ENCODE measurements at places on chromosomes 5 and 9.

DNA sequence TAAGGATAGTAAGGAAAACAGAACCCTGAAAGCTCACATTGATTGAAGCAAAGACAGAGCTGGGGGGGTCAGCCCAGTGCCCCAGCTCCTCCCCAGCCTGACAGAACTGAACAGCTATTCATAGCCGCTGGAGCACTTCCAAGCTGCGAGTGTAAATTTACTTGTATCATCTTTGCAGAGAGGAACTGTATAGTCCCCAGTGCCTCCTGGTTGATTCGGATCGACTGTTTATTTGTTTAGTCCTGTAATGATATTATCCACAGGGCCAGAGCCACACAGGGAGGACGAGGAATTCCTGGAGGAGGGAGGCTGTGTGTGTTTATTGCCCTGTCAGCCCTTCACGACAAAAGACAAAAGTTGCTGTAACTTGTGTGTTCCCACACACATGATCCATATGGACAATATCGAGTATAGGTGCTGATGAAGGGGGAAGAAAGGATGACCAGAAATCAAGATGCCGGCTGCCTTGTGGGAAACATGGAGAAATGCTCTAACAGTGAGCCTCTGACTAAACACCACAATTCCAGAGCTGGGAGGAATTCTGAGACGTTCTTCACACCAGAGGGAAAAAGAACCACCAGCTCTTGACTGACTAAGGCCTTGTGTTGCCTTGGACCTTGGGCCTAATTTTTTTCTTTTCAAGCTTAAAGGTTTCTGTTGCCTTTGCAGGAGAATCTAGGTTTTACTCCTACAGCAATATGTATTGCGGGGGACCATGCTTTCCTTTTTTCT, 31.1 kb downstream of the FOXD1 start:
- DNase-seq: no peak

- peak; percentile 80 for DNase-seq
Observed at GRCh38 chr9:83154087-83154736, 91.3 kb upstream of the RASEF start.

- no peak for DNase-seq
Observed at GRCh38 chr9:18618862-18619261, 144.9 kb downstream of the ADAMTSL1 start.

DNA sequence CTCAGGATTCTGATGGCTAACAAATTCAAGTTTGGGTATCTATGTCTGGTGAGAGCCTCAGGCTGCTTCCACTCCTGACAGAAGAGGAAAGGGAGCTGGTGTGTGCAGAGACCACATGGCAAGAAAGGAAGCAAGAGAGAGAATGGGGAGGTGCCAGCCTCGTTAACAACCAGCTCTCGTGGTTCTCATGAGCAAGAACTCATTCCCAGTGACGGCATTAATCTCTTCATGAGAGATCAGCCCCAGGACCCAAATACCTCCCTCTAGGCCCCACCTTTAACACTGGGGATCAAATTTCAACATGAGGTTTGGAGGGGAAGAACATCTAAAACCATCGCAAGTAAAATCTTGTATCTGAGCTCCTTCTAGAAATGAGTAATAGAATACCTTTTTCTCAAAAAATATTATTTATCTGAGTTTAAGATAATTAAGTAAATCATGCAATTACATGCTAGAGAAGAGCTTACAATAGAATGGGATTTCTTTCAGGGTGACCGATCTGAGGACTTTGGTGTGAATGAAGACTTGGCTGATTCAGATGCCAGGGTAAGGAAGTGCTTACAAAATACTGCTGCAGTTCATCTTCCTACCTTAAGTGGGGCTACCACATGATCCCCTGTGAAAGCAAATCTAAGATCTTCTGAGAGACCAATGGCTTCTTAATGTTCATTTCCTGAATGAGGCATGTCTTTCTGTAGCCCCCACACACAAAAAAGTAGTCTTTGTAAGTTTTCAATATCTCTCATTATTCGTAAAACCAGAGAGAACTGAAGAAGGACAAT, 11.5 kb downstream of the ANXA1 start:
- peak; percentile 38 for DNase-seq

DNA sequence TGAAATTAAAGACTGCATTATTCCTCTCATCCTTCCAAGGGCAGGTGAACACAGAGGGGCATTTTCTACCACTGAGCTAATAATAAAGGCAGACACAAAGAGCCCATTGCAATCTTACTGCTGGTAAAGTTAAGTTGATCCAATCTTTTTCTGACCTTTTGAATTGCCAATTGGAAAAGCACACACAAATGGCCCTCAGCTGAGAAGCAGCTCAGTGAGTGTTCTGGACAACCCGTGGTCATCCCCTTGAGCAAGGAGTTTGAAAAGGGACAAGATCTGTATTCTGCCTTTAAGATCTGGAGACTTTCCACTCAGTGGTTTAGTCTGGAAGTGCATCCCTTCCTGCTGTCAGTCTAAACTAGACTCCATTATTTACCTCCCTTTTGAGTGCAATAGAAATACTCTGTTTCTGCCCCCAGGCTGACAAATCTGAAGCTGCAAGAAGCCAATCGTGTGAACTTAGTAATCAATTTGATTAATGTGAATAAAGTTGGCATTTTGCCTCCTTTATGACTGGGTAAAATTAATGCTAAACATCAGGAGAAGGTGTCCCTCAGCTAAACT, 835.7 kb downstream of the MAT2B start:
- no peak for DNase-seq

GRCh38 chr5:102286476-102286875, 9.6 kb downstream of the SLCO4C1 start:
- DNase-seq: no peak

DNA sequence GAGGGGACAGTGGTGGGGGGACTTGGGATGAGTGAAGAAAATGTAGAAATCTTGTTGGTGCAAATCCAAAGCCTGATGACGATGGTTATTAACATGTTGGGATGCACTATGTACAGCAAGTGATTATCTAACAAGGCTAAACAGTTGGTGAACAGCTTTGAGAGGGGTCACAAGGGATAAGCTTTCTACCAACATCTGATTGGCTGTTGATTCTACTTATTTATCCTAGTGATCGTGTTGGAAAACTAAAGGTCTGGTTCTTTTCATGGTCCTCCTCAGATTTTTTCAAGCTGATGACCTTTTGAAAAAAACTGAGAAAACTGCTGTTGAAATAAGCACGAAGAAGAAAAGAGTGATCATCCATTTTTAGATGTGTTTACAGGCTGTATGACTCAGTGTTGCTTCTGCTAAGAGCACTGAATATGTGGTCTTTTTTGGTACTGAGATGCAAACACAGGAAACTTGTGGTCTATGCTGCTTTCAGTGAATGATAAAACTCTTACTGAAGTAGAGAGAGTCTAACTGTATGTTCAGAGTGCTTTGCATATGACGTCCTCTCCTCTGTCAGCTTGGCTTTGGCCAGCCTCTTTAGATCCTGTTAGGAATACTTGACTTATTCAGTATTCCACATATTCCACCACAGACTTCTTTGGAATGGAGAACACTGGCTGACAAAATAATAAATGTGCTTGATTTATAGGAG, 174.8 kb downstream of the SLF1 start:
- no peak for DNase-seq

DNA sequence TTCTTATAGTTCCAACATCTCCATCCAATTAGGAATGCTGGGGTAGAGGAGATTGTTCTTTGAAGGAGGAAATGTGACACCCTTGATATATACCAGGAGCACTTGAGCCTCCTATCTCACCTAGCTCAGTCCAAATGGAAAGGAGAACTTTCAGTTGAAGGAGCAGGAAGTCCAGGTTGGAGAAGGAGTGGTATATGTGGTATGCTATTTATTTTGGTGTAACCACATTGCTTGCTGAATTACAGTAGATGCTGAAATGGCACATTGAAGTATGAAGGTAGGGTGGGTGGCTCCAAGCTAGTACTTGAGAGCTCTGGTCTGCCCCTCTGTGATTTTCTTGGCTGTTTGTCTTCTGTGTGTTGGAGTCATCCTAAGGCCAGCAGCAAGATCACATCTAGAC, 6.1 kb downstream of the CSNK1G3 start:
- DNase-seq: no peak

GRCh38 chr5:73424556-73424977, 24.0 kb downstream of the FOXD1 start:
- DNase-seq: no peak

GRCh38 chr9:98944734-98945074, 997 bp downstream of the COL15A1 start:
- no peak for DNase-seq

All from HT-29 (cell line).